Hematopoietic multipotent progenitor cell treated with erythropoietin and hydrocortisone succinate and interleukin-3 and kit ligand, for 6 days (in vitro differentiated cells): ENCODE measurements at places on chromosomes 7 and 10.
A peak's percentile ranks its signal among the peaks of the same experiment; 100 is the strongest.

GRCh38 chr7:135964274-135964673 is 12.9 kb downstream of the MTPN start:
- no peak for DNase-seq

- no peak for DNase-seq
Observed at GRCh38 chr7:139660317-139661042, 117.3 kb downstream of the HIPK2 start.

- DNase-seq, result no peak
Observed at GRCh38 chr10:75542906-75543305, 111.5 kb downstream of the LRMDA start.

DNA sequence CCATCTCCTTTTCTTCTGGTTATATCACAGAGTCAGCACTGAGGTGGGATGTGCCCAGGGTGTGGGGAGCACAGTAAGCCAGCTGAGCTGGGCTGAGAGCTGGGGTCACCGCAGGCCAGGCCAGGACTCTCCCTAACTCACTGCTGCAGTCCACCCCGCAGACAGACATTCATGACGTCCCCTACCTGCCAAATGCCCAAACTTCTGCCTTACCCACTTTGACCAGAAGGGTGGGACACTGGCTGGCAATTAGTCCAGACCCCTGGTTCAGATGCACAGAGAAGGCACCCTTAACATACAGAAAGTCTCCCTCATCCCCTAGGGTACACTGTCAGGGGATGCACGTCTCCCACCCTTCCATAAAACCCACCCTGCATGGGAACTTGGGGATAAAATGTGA is 2.1 kb downstream of the DRGX start:
- no peak for DNase-seq

- DNase-seq, result no peak
Observed at GRCh38 chr10:51014680-51015389, 59.5 kb upstream of the PRKG1 start.

- peak; percentile 73 for DNase-seq
Observed at GRCh38 chr10:103451831-103452505, at the start of gene CALHM2. TSS of gene CALHM2 (minus strand) at chr10:103452370. CDS start at chr10:103449941, 2,429 bp downstream.

DNA sequence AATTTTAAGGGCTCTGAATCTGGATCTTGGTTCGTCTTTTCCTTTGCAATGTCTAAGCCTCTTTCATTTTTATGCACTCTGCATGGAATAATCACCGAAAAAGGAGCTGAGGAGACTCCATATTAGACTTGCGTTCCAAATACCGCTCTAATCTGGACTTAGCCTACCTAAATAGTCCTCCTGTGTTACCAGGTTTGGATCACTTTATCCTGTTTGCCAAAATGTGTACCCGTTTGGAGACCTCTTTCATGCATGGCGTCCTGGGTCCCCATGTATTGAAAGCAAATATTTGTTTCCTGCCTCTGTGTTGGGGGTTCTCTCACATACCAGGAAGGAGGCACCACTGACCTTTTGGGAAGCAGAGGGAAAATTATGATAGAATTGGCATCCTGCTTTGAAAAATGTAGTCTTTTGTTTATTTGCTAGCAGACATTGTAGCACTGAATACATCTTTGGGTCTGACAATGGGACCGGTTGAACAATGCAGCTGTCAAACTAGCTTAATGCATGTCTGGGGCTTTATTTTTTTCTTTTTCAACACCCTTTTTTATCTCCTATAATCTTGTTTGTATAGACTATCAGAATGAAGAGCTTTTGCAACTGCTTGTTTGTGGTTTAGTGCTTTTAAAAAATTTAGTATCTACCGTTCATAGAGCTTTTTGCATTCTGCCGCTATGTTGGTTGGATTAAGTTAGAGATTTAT is 11.8 kb upstream of the CELF2 start:
- DNase-seq, result no peak

DNA sequence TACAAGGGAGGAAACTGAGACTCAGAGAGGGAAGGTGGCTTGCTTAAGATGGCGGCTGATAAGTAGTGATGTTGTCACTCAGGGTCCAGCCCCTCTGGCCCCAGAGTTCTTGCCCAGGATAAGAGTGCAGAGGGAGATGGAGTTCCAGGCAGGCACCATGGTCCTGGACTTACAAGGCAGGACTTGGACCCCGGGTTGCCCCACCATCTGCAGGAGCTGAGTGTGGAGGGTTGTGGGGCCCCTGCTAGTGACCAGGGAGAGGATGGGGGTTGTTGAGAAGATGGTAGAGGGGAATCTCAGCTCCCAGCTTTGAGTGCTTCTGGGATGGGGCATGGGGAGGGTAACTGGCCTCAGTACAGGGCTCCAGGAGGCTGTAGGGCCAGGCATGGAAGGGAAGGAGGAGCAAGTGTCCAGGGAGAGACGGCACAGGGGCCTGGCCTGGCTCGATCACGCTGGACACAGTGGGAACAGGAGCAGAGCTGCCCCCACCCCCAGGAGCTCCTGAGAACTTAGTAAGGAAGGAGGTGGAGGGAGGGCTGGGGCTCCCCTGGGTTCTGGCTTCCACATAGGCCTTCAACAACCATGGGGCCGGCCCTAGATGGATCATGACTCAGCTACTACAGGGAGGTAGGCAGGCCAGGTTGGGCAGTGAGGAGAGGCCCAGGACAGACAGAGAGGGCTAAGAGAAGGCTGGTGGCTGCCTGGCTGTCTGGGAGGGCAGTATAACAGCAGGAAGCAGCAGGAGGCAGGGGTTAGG is 28.2 kb downstream of the PPIF start:
- DNase-seq, result no peak

DNA sequence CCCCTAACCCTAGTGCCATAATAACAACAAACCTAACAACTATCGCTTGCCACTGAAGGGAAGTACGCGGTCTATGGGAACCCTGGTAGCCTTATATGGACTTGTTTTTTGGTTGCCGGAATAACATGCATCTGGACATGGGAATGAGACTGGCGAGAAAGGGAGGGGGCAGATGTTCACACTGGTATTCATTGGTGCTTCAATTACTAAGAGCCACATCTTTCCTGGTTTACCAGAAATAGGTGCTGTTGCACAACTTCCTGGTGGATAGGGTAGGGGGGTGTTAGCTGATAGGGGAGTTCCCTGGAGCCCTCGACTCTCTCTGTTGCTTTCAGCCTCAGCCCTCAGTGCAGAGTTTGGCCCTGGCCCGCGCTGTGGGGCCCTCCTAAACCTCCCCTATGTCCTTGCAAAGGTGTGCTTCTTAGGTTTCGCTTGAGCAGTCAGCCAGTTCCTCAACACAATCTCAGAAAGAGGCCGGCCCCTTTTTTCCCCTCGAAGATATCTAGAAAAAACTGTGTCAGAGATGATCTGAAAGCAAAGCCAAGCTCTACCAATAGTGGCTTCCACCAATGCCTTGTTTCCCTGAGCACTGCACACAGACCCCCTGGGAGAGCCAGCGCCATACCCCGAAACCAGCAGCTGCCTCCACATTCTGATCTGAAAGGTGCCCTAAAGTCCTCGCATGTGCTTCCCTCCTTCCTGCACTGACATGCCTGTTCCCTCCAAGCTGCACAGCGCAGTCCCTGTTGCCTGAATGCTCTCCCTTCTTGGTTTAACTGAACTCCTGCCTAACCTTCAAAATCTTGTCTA is 13.5 kb downstream of the TBXAS1 start:
- DNase-seq, result no peak
